ENCODE measurements at places on chromosomes 2 and 18. TPM values are rescaled to one million over a fixed set of nuclear protein-coding genes. Genes with fewer than 3 reads are reported as not detected.

The VWC2L gene
- 0.21 TPM for total RNA-seq

The EFR3B gene
- total RNA-seq, result 6.1 TPM

The CNGA3 gene
- total RNA-seq, result not detected

The CENPA gene
- total RNA-seq, result 2.8 TPM

The PIEZO2 gene
- 7.2 TPM for total RNA-seq

The SNRNP200 gene
- total RNA-seq, result 147 TPM

The ABCG5 gene
- not detected for total RNA-seq

The ALK gene
- total RNA-seq, result 0.06 TPM

The C2orf69 gene
- 13.7 TPM for total RNA-seq

The ABCB11 gene
- not detected for total RNA-seq

The MAP3K19 gene
- total RNA-seq, result 0.40 TPM

The CYP27A1 gene
- 12.0 TPM for total RNA-seq

The PRSS56 gene
- not detected for total RNA-seq

The RBM44 gene
- 1.0 TPM for total RNA-seq

The REG3A gene
- not detected for total RNA-seq

The BCL11A gene
- 8.8 TPM for total RNA-seq

The ITPRIPL1 gene
- total RNA-seq, result 7.3 TPM

The EMILIN1 gene
- total RNA-seq, result 211 TPM

The RIT2 gene
- not detected for total RNA-seq

The PIKFYVE gene
- 15.6 TPM for total RNA-seq

The CRACDL gene
- 14.6 TPM for total RNA-seq

The SIX3 gene
- total RNA-seq, result not detected

The AMER3 gene
- not detected for total RNA-seq

The VIT gene
- total RNA-seq, result 0.26 TPM

The KLHL41 gene
- total RNA-seq, result 4.4 TPM

The SF3B1 gene
- 1,013 TPM for total RNA-seq

The SPDYA gene
- 3.2 TPM for total RNA-seq

The TMEM185B gene
- 11.5 TPM for total RNA-seq

The ERBB4 gene
- 4.2 TPM for total RNA-seq

The FTCDNL1 gene
- total RNA-seq, result not detected

The PNO1 gene
- 15.8 TPM for total RNA-seq

The UGT1A4 gene
- total RNA-seq, result not detected

The ZNF385B gene
- total RNA-seq, result 3.3 TPM

The GPAT2 gene
- total RNA-seq, result 4.8 TPM

The CETN1 gene
- not detected for total RNA-seq

All from uterus (tissue), 4 donors.